ENCODE measurements at places on chromosomes 11 and 22.

GRCh38 chr11:117465236-117465997 is 137.8 kb downstream of the CEP164 start:
- DNase-seq: no peak

DNA sequence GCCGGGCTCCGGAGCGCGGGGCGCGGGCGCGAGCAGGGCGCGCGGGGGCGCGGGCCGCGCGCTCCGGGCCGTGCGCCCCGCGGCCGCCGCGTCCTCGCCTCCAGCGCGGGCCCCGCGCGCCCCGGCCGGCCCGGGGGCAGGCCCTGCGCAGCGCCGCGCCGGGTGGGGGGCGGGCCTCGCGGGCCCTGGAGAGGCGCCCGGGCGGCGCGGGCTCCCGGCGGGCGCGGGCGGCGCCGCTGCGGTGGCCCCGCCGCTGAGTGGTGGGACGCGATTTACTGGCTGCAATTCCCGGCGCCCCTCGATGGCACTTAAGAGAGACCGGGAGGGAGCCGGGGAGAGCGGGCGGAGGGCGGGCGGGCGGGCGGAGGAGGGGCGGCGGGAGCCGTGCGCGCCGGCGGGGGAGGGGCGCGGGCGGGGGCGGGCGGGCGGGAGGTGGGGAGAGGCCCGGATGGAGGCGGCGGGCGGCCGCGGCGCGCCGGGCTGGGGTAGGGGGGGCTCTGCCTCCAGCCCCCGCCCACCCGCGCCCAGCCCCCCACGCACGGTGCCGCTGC is 73.2 kb upstream of the TCF20 start:
- no peak for DNase-seq

DNA sequence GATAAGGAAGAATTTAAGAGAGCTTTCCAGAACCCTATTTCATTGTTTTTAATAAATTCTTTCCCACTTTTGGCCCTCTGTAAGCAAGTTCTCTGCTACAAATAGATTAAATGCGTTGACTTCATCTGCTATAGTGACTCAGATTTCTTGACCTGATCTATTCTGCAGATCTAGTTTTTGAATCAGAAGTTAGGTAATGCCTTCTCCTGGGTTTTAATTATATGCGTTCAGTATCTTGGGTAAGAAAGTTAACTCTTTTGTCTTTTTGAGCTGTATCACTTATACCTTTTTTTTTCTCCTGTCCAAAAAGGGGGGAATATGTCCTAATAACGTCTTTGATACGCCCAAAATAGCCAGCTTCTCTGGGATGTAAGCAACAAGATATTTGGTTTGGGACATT is 2.4 kb upstream of the HEPHL1 start:
- DNase-seq: no peak

GRCh38 chr11:118449316-118449918 is 13.1 kb downstream of the KMT2A start:
- DNase-seq: no peak

DNA sequence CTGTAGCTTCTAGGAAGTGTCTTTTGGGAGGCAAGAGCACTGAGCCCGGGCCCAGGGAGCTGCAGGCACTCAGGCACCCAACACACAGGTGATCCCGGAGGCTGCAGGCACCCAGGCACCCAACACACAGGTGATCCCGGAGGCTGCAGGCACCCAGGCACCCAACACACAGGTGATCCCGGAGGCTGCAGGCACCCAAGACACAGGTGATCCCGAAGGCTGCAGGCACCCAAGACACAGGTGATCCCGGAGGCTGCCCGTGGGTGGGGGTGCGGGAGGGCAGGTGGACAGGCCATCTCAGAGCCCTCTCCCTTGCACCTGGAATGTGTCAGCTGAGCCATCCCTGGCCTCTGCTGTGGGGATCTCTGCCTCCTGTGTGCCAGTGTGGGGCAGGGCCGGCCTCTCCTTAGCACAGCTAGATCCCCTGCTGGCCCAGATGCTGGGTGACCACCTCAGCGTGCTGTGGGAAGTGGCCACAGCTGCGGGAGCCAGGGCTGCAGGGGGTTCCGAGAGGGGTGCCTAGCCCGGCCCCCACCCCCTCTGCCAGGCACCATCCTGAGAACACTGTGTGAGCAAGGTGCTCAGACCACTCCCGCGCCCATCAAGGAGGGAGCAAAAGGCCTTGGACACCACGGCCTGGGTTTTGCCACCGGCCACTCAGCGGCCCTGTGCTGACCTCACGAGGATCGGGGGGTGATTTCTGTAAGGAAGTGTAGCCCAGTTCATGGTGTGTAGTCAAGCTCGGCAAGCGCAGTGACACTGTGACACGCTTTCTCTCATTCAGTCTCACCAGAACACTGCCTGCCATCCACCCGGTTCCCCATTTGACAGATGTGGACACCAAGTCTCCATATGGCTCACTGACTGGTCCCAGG is 14.2 kb downstream of the MRGPRG start:
- DNase-seq: no peak

DNA sequence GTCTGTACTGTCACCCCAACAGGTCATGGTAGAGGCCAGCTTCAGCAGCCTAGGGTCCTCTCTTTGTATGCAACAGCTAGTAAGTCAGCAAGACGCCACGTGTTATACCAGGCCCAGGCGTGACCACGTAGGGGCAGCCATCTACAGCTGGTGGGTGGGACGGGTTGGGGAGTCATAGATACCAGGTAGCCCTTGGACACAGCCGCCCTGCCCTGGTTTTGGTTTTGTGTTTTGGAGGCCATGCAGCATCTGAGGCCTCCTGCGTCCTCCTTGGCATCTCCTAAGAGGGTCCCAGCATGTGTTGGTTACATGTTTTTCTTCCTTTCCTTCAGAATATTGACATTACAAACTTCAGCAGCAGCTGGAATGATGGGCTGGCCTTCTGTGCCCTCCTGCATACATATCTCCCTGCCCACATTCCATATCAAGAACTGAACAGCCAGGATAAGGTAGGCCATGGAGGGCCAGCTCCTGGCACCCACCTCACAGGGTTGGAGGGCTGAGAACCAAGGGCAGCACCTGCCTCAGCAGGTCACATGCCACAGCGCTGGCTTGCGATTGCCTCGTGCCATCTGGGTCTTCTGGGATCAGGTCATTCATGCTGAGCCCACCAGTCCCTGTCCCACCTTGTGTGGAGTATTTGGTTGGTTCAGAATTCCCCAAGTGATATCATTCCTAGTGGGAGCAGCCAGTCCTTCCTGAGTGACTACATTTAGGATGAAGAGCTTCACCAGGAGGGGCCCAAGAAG is 16.0 kb upstream of the ADORA2A start:
- no peak for DNase-seq

DNA sequence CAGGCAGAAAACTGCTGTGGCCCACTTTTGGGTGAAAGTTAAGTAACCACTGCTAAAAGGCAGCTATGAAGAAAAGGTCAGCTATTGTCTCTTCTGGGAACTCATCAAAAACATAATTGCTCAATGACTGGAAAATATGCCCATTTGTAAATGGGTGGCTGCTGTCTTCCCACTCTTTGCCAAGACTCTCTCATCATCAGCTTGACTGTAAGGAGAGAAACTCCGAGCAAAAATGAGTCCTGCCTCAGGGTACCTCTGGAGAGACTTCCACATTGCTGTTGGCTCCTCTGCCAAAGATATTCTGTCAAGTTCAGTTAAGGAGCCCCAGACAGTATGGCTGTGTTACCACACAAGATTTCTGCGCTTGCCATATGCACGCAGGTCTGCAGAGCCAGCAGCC is 138.7 kb downstream of the BBOX1 start:
- no peak for DNase-seq

DNA sequence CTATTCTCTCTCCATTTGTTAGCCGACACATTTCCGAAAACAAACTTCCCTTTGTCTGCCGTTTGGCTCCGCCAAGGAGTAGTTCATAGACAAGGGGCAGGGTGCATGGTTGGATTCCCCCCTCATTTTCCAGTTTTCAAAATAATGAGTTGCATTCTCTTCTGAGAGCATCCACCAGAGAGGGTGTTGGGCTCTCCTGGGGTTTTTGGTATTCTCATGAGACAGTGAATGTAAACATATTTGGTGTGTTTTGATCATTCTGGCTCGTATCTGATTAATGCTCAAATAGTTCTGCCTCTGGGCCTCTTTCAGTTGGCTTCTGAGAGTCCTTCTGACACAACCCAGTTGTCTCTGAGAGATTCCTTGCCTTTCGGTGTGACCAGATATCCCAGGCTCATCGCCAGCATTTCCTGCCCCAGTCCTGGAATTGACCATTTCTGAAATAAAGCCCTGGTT is 21.7 kb downstream of the GRAMD4 start:
- no peak for DNase-seq

DNA sequence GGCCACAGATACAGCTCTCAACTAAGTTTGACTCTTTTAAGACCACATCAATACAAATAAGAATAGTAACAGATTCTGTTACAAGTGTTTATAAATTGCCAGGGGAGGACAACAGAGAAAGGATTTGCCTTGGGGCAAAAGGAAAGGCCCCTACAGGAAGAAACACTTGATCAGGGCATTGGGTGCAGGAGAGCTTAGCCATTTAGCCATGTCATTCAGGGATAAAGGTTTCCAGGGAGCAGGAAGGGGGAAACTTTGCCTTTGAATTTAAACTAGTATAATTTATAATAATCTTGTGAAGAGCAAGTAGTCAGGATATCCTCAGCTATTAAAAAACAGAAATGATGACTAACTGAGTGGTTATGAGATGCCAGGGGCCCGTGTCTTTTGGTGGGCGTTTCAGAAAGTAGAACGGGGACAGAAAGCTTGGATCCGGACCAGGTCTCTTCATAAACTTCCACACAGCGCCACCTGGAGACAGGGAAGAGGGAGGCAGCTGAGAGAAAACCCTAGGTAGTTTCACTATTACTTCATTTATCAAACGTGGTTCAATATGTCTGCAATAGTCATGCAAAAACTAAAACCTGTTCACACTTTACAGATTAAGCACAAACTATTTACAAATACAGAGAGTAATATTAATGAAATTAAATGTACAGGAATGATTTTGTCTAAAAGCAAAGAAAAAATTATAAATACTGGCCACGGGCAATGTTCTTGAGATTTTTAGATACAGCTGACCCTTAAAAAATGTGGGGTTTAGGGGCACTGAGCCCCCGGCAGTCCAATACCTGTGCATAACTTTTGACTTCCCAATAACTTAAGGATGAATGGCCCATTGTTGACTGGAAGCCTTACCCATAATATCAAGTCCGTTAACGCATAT is 11.0 kb upstream of the SLC5A4 start:
- DNase-seq: peak; percentile 62

GRCh38 chr11:75720639-75721038 is 3.0 kb downstream of the MOGAT2 start:
- no peak for DNase-seq

DNA sequence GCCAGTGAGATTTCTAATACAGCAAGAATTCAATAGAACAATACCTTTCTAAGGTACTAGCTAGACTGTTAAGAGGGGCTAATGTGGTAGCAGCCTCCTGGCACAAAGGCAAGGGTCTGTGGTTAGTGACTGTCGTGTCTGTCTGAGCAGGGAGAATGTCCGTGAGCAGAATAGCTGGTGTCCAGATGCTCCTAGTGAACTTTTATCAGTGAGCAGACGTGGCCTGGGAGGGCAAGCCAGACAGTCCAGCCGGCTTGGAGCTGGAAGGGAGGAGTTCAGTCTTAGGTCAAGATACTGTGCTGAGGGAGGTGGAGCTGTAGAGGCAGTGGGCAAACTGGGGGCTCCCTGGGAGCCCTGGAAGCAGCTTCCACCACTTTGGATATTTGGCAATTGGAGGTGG is 138.6 kb downstream of the TEAD1 start:
- no peak for DNase-seq

GRCh38 chr11:101061606-101062005 is 68.0 kb downstream of the PGR start:
- DNase-seq: no peak

- DNase-seq: no peak
Measured at GRCh38 chr11:19631712-19632498, 80.7 kb upstream of the NAV2 start.

- no peak for DNase-seq
Measured at GRCh38 chr22:46350646-46351045, 15.1 kb downstream of the TRMU start.

DNA sequence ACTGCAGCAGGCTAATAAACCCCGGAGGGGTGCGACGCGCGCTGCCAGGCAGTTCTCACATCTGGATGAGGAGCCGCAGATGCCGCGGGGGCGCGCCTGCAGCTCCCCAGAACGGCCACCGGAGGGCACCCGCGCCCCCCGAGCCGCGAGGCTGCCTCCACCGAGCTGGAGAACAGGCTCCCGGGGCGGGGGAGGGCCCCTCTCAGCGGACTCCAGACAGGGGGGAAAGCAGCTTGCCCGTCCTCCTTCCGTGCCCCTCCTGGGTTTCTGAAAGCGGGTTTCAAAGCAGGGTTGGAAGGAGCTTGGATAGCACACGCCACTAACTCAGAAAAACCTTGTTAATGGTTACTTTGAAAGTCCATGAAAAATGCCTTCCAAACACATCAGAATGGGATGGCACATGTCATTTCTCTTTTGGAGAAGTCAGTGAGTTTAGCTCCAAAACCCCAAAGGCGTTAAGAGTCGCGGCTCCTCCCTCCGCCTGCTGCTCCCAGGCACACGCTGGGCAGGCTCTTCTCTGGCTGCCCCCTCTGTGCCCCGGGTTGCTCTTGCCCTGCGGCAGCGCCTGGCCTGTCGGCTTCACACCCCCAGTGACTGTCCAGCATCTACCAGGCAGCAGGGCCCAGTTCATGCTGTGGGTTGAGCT is 317.8 kb downstream of the NTM start:
- no peak for DNase-seq

DNA sequence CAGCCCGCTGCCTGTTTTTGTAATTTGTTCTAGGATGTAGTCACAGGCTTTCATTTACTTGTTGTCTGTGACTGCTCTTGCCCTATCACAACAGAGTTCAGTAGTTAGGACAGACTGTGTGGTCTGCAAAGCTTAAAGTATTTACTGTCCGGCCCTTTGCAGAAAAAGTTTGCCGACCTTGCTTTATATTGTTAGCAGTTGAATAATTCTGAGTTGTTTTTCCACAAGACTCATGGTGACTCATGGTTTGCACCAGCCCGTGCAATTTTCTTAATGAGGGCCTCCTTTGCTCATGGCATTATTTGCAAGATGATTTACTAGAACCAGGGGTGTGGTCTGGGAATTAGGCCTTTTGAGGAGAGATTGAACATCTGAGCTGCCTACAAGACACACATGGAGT is 110.6 kb downstream of the SCN3B start:
- DNase-seq: no peak

GRCh38 chr11:62461740-62462507 is 43.1 kb downstream of the SCGB1A1 start:
- no peak for DNase-seq

GRCh38 chr11:84817998-84818397 is 809.1 kb downstream of the DLG2 start:
- DNase-seq: no peak

- no peak for DNase-seq
Measured at GRCh38 chr11:123152951-123153350, 42.1 kb downstream of the CLMP start.

DNA sequence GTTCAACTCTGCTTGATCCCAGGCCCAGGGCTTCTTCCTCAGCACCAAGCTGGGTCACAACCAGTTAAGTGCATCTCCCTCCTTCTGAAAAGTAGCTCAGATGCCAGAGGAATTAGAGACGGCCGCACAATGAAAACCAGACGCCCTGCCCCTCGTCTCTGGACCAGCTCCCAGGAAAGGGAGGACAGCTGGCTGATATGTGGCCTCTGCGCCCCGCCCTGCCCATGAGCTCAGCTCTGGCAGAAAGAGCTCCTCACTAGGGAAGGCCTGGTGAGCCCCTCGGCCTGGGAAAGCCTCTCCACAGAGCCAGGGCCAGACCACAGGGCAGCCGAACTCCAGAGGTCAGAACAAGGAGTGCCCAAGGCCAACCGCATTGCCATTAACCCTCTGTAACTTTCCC is 18.1 kb upstream of the SCGB1A1 start:
- no peak for DNase-seq

GRCh38 chr22:29130476-29130875 is 57.6 kb downstream of the KREMEN1 start:
- no peak for DNase-seq

Measured in activated CD4-positive, alpha-beta T cell treated with anti-CD3 and anti-CD28 coated beads, Interleukin-2, amount 50 U/mL, for 1 hour (primary cell).